ENCODE measurements at places on chromosomes 2 and 18. TPM values are rescaled to one million over a fixed set of nuclear protein-coding genes. Genes with fewer than 3 reads are reported as not detected.

DNA sequence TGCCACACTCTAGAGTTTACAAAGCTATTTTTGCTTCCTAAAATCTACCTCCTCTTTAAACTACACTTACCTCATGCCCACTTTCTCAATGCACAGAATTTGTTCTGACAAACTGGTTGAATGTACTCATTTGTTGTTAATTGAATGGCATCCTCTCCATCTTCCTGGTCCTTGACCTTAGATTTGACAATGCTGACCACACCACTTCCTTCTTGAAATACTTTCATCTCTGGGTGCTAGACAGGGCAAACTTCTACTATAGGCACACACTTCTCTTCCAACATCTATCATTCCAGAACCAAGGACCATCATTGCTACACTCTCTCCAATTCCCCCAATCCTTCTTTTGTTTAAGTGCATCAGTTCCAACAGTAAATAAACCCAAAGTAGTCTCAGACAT is 22.3 kb downstream of the ARL5A start:
- DNase-seq: no peak

The SPATA3 gene
- not detected for total RNA-seq

DNA sequence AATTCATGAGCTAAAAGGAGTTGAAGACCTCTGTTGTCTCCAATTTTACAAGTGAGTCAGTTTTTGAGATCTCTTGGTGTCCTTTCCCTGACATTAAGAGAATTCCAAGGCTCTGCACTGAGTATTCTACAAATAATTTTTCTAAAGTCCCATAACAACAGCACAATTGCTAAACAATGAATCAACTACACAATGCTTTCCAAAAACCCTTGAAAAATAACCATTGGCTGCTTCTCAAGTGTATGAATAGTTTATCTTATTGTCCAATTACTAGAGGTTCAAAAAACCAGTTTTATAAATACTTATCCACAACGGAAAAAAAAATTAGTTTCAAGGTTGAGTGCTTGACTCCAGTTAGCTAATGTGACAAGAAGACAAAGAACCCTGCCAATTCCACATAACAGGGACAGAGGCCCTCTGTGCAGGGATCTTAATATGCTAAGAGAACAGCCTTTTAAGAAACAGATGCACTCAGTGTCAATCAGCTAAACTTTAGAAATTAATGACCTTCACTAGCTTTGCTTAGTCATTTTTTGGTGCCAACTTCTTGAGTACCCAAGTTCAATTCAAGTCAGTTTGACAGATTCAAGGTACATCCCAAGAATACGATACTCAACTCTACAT is 266.6 kb upstream of the CYP26B1 start:
- DNase-seq: no peak

GRCh38 chr2:19844750-19845149 is 57.0 kb downstream of the TTC32 start:
- no peak for DNase-seq

The TRIM54 gene
- 0.51 TPM for total RNA-seq

The PSMA8 gene
- not detected for total RNA-seq

DNA sequence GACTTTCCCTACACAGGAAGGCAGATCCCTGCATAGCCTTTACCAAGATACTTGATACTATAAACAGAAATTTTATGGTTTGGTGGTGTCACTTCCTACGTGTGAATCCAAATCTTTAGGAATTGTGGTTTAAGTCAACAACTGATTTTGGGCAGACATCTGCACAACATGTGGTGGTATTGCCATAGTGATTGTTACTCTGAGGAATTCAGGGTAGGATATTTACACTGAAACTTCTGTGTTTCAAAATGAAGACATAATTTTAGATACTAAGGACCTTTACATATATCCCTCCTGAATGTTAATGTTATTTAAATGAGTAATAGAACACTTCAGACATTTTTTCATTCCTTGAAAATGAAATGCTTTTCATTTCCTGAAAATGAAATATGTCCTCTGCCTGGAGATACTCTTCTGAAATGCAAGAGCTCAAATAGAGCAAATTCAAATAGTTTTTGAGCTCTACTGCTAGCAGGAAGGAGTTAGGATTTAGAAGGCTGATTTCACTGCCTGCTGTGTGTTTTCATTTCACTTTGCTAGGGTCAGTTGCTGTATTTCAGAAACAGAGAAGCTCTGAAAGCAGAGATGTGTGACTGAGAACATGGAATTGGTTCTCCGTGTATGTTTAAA is 77.2 kb downstream of the MDH1 start:
- DNase-seq: no peak

Data from endothelial cell of umbilical vein (primary cell).